ENCODE measurements at places on chromosomes 2 and 18.

DNA sequence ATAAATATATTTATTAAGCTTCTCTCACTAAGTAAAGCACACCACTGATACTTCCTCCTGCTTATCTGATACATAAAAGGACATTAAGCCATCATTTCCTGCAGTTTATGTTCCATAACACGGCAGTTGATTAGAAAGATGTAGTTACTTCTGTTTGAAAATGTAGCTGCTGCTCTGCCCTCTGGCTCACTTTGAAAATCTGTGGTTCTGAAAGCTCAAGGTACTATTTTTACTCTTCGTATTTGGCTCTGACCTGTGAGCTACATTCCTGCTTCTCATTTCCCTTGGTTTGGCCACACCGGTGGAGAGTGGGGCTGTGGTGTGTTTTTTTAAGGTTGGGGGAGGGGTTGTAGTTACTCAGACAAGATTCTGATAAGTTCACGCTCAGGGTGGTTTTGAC, 12.8 kb upstream of the TTN start:
- DNase-seq: no peak

GRCh38 chr2:15634846-15635490, 43.3 kb downstream of the DDX1 start:
- no peak for DNase-seq

DNA sequence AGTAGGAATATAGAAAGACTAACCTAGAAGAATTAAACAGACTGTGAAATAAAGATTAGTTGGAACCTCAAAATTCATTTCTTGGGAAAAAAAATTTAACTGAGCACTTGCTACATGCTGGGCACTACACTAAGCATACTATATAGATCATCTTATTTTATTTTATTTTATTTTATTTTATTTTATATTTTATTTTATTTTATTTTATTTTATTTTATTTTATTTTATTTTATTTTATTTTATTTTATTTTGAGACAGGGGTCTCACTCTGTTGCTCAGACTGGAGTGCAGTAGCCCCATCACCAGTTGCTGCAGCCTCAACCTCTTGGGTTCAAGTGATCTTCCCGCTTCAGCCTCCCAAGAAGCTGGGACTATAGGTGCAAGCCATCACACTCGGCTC, 74.5 kb upstream of the DSC1 start:
- no peak for DNase-seq

DNA sequence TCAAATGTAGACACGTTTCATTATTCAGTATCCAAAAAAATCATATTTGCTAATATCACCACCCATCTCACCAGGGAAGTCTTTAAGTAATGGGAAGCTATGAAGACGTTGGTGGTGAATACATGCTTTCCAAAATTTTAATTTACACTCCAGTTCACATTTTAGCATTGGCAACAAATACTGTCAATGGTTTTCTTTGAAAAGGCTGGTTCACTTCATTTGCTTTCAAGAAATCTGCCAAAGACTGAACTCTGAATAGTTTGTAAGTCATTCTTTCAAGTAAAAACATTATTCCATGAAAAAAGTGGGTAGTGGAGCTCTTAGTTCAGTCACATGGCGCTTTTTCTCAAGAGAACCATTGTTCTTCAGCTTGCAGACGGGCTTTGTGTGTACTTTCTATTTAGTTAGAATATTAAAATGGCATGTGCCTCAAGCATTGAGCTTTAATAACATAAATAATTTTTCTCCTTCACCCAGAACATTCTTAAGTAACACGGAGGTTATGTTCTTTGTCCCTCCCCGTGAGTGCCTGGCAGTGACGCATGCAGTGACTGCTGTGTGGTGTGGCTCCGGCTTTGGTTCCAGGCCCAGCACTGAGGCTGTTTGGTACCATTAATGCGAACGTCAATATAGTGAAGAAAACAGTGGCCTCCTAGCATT, 300.0 kb upstream of the HDAC4 start:
- DNase-seq: no peak

DNA sequence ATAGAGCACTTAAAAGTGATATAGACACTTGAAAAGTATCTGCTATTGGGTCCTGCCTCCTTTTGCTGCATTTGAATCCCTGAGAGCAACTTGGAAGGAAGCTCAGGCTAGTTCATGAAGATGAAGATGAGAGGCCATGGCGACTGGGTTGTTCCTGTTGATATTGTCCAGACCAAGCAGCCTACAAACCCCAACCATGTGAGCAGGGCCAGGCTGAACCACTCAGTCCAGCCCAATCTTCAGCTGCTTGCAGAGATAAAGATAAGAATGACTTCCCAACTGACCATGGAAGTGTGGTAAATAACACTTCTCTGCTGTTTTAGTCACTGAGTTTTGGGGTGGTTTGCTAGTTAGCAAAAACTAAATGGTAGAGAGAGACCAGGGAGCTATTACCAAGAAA, 417.6 kb downstream of the SOX11 start:
- no peak for DNase-seq

Measured in activated CD4-positive, alpha-beta T cell treated with anti-CD3 and anti-CD28 coated beads, Interleukin-2, amount 50 U/mL, for 24 hours (primary cell).